ENCODE measurements at places on chromosomes 4 and X.

- no peak for DNase-seq
Observed at GRCh38 chr4:152357206-152357605, 178.7 kb downstream of the FBXW7 start.

GRCh38 chr4:53619431-53619830, 28.1 kb upstream of the LNX1 start:
- DNase-seq = no peak

GRCh38 chr4:40949358-40950100, 199.8 kb downstream of the NSUN7 start:
- DNase-seq = no peak

- DNase-seq = no peak
Observed at GRCh38 chrX:111180750-111181240, 84.8 kb downstream of the PAK3 start.

DNA sequence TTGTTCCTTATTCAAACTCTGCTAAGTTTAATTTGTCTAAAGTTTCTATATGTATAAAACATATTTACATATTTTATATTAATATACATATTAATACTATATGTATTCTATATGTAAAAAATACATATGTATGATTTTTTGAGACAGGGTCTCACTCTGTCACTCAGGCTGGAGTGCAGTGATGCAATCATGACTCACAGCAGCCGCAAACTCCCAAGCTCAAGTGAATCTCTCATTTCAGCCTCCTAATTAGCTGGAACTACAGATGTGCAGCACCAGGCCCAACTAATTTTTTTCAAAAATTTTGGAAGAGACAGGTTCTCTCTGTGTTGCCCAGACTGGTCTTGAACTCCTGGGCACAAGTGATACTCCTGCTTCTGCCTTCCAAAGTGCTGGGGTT, 684.9 kb downstream of the TRAM1L1 start:
- no peak for DNase-seq

GRCh38 chrX:39203427-39203826, 402.2 kb downstream of the MID1IP1 start:
- DNase-seq = no peak

DNA sequence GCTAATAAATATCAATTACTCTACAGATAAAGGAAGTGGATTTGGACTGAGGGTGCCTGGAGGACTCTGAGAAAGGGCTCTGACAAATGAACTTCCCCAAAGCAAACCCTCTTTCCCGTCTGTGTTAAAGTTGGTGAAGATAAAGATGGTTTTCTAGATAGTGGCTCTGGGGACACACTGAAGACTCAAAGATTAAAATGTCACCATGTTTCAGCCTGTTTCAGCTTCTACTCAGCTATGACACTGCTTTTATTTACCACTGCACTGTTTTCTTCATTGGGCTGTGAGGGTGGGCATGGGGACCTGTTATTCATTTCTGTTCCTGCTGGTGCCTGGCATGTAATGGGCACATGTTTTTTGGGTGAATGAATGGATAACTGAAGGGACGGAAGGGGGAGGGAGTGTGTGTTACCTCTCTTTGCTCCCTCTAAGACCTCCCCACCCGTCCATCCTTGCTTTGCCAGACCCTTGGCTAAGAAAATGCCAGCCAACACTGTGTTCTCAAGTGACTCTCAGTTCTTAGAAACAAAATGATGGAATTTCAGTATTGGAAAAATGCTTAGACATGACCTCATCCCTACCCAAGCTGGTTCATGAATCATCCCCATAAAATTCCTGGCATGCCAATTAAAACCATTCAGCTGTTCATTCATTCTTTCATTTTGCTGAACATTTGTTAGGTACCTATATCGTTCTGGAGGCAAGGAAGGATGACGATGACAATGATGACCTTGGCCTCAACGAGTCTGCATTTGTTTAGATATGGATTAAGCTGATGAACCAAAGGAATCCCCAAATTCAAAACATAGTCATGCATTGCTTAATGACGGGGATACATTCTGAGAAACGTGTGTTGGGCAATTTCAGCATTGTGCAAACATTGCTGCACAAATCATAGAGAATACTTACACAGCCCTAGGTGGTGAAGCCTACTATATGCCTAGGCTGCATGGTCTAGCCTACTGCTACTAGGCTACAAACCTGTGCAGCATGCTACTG, 13.4 kb upstream of the STK32B start:
- DNase-seq = no peak

DNA sequence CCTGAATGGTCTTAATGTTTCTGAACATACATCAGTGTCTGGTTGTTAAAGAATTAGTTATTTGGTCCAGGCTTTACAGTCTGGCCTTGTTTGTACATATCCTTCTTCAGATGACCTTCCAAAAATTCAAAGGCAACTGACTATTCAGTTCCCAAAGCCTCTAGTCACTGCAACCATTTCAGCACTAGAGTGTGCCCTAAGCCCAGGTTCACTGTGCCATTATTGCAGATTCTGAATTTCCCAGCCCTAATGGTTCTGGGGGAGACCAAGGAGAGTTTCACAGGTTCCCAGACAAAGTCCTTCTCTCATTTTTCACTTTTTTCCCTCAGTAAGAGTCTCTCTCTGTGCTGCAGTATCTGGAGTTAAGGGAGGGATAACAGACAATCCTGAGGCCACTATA, 235.8 kb downstream of the TRAM1L1 start:
- no peak for DNase-seq

GRCh38 chr4:30256116-30256832, 463.9 kb upstream of the PCDH7 start:
- no peak for DNase-seq

DNA sequence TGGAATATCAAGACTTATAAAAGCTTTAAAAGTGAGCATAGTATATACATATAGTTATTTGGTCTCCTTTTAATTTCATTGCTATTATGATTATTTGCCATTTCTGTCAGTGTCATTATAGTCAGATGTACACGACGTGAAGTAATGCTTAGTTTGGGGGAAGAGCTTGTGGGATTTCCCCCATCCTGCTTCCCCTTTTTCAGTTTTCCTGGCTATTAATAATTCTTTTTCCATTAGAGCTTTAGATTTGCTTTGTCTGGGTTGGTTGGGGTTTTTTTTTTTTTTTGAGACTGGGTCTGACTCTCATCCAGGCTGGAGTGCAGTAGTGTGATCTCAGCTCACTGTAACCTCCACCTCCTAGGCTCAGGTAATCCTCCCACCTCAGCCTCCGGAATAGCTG, 5.4 kb downstream of the ABCE1 start:
- no peak for DNase-seq

DNA sequence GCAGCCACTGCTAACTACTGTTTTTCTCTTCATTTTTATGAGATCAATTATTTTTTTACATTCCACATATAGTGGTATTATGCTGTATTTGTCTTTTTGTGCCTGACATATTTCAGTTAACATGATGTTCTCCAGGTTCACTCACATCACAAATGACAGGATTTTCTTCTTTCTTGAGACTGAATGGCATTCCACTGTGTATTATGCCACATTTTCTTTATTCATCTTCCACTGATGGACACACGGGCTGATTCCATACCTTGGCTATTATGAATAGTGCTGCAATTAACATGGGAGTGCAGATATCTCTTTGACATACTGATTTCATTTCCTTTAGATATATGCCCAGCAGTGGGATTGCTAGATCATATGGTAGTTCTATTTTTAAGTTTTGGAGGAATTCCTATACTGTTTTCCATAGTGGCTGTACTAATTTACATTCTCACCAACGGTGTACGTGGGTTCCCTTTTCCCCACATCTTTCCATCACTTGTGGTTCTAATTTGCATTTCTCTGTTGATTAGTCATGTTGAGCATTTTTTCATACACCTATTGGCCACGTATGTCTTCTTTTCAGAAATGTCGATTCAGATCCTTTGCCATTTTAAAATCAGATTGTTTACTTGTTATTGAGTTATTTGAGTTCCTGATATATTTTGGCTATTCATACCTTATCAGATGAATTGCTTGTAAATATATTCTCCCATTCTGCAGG, 14.9 kb upstream of the ZCCHC4 start:
- DNase-seq = no peak

DNA sequence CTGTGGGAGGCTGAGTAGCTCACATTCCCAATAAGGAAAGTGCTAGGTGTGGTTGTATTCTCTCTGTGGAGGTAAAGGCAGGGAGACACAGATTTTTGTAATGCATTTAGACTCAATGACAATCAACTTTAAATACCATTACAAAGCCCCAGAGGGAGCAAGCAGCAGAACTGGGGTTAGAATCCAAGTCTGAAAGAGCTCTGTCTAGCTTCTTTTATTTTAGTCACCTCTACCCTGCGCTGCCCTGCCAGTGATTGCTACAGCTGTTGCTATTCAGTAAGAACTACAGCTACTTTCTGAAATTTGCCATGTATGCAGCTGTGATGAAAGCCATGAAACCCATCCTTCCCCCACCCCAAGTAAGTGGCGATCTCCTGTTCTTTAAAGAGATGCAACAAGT, 22.5 kb downstream of the SLC39A8 start:
- no peak for DNase-seq

DNA sequence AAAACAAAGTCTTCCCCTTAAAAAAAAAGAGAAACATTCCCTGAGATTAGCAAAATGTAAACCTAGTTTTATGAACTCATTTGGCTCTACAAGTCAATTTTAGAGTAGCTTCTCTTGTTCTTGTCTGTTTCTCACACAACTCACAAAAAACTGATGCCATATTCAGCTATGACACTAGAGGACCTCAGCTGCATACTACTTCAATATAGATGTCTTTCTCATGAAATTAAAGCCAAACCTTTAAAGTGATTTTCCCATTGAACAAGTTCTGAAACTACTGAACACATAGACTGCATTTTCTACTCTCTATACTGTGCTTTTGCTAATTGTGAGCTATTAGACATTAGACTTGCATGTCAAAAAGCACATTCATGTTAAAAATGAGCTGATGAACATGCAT, 49.8 kb downstream of the TBCK start:
- DNase-seq = no peak

DNA sequence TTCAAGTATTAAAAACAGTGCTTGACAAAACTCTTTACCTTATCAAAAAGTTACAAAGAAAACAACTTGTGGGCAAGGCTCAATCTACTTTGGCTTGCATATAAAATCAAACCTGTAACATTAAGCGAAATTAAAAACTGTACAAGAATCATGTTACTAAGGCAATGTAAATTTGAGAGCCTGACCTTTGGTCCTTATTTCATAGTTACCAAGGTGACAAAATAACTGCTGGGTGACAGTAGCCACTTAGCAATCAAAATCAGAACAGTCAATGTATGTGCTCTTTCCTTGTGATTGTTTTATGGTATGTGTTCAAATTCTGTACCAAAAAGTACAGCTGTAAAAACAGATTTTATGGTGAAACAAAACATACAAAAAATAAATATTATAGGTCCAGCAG, 204.0 kb downstream of the RASL11B start:
- DNase-seq = no peak

- no peak for DNase-seq
Observed at GRCh38 chrX:55839485-55839884, 121.9 kb downstream of the RRAGB start.

- peak; percentile 3 for DNase-seq
Observed at GRCh38 chrX:4547213-4547836, 833.9 kb upstream of the PRKX start.

- DNase-seq = no peak
Observed at GRCh38 chr4:21469438-21470300, 478.9 kb downstream of the KCNIP4 start.

- DNase-seq = no peak
Observed at GRCh38 chr4:40394236-40394635, 59.1 kb downstream of the CHRNA9 start.

- no peak for DNase-seq
Observed at GRCh38 chrX:34063616-34064015, 68.5 kb downstream of the FAM47A start.

GRCh38 chrX:48784726-48785125, 1.7 kb upstream of the GATA1 start:
- DNase-seq = no peak

DNA sequence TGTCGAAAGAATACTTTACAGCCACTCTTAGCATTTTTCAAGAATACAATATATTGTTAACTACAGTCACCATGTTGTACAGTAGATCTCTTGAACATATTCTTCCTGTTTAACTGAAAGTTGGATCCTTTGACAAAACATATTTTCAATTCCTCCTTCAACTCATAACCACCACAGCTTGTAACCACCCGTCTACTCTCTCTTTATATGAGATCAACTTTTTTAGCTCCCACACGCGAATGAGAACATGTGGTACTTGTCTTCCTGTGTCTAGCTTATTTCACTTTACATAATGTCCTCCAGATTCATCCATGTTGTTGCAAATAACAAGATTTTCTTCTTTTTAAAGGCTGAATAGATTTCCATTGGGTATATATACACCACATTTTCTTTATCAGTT, 338.3 kb upstream of the IGFBP7 start:
- DNase-seq = no peak

- no peak for DNase-seq
Observed at GRCh38 chr4:19583827-19584569, 667.7 kb upstream of the SLIT2 start.

- no peak for DNase-seq
Observed at GRCh38 chr4:85895755-85896154, 420.8 kb downstream of the ARHGAP24 start.

DNA sequence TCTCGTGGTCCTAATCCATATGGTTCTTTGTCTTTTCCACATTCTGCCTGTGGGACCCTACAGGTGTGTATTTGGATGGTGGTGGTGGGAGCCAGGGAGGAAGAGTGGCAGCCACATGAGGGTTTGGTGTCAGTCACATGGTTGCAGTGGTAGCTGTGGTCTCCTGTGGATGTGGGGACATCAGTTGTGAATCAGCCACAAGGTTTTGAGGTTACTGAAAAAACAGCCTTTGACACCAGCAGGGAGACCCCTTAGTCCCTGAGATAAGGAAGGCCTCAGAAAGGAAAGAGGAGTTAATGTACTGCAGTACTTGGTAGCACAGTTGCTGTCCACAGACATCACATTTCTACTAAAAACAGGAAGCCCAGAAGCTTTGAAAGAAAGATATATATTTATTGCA, 15.8 kb upstream of the GAGE10 start:
- no peak for DNase-seq

DNA sequence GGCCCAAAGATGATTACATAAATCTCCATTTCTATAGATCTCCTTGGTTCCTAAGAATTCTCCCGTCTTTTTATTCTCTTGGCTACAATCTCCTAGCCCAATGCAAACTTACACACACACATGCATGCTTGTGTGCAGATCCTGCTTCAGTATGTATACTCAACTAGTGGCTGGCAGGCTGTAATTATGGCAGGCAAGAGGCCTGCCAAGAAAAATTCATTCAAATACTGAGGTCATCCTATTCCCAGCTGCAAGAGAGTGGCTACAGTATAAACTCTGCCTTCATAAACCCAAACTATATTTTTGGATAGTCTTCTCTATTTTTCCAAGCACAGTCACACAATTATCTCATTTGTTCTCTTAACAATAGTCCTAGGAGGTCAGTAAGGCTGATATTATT, 95.2 kb downstream of the SHROOM4 start:
- DNase-seq = no peak

GRCh38 chr4:168628251-168628650, 131.4 kb downstream of the PALLD start:
- DNase-seq = no peak

- no peak for DNase-seq
Observed at GRCh38 chrX:72107320-72107719, 24.4 kb downstream of the RTL5 start.

GRCh38 chrX:138945219-138945618, 233.7 kb upstream of the FGF13 start:
- DNase-seq = no peak

- DNase-seq = no peak
Observed at GRCh38 chr4:1597021-1597931, 86.8 kb downstream of the FAM53A start.
